Motor neuron (in vitro differentiated cells): ENCODE measurements at places on chromosomes 13 and 19. TPM values are rescaled to one million over a fixed set of nuclear protein-coding genes. Genes with fewer than 3 reads are reported as not detected.

Gene ATP4A
- 0.07 TPM in 1 of 2 replicates, not detected in the other for total RNA-seq

DNA sequence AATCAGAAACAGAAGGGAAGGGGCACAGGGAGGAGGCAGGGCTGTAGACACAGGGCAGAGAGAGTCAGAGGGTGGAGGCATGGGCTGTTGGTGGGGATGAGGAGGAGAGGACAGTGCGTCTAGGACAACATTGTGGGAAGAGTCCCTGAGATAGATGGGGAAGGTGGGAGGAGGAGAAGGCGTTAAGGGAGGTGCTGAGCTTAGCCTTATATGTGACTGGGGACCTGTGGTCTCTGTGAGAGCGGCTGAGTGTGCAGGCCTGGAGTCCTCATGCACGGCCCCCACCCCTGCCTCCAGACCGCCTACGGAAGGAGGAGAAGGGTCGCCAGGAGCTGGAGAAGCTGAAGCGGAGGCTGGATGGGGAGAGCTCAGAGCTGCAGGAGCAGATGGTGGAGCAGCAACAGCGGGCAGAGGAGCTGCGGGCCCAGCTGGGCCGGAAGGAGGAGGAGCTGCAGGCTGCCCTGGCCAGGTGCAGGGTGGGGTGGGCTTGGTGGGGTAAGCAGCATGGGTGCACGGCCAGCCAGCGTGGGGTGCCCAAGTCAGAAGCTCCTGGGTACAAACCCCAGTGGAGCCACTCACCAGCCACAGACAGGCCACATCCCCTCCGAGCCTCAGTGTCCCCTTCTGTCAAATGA, 56.8 kb downstream of the KCNC3 start:
- ATAC-seq = no peak

DNA sequence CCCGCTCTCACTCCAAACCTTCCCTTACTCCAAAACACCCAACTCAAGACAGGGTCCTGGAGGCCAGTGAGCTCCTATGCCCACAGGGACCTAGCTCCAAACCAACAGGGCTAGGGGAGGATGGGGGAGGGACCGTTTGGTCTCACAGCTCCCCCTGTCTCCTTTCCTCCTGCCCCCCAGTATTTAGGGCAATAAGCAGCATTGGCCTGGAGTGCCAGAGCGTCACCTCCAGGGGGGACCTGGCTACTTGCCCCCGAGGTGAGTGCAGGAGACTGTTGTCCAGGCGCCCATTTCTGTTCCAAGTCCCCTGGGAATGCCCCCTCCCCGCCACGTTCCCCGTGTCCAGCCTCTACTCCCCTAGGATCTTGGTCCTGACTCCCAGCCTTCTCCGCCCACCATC, 792 bp downstream of the RETN start:
- ATAC-seq = peak; percentile 43

GRCh38 chr13:59690857-59691500, 472.7 kb downstream of the DIAPH3 start:
- no peak for ATAC-seq

Gene BBC3
- 21.7 and 24.4 TPM in 2 replicates for total RNA-seq

DNA sequence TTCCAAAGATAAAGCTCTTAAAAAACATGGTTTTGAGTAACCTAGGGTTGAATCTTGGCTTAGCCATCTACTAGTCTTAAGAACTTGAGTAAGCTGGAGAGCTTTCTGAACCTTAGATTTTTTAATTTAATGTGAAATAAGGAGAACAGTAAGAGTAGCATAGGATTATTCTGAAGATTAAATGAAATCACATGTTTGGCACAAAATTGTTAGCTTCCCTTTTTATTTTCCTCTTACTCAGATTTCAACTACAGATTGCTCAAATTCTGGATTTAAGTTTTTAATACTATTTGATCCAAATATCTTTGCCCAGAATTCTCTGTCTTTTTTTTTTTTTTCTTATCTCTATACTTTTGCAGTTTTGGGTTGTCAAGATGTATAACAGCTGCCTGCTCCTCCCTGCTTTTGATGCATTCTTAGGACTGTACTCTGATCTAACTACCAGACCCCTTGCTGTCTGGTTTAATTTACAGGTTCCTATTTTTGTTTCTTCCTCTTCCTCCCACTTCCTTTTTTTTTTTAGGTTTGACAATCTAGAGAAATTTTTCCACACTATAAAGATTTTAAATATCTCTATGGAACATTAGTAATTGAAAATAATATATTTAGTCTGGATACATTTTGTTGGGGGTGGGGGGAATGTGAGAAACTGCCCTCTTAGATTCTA, 12.3 kb downstream of the POMP start:
- ATAC-seq = no peak

- ATAC-seq = no peak
These were observed 152.7 kb upstream of the SERP2 start for GRCh38 chr13:44220948-44221347.

- no peak for ATAC-seq
These were observed 3.2 kb downstream of the TMIGD2 start for GRCh38 chr19:4298810-4299550.

- ATAC-seq = peak; percentile 73
These were observed 21.3 kb downstream of the HCN2 start for GRCh38 chr19:610801-611480.

Gene PCP2
- 0.32 and 0.57 TPM in 2 replicates for total RNA-seq

DNA sequence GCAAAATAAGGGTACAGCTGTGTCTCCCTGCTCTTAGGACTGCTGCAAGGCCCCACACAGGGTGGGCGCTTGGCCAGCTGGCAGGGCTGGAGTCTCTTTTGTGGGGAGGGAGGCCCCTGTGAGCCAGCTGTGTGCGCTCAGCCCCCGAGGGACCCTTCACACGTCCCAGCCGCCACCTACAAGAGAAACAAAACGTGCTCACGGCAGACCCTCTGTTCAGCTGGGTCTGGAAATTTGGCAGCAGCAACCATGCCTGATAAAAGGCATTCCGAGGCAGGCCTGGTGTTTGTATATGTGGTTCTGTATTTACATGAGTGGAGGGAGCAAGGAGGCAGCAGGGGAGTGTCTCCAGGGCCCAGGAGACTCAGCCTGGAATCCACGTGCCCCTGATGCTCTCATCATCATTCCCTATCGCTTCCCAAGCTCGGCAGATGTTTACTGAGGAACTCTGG, 49.7 kb downstream of the CRTC1 start:
- ATAC-seq = peak; percentile 42

Gene ATP1A3
- total RNA-seq = 3.2 and 4.6 TPM in 2 replicates

Gene INTS6
- total RNA-seq = 68.5 and 76.7 TPM in 2 replicates

Gene KIR2DL4
- total RNA-seq = not detected in 2 replicates

DNA sequence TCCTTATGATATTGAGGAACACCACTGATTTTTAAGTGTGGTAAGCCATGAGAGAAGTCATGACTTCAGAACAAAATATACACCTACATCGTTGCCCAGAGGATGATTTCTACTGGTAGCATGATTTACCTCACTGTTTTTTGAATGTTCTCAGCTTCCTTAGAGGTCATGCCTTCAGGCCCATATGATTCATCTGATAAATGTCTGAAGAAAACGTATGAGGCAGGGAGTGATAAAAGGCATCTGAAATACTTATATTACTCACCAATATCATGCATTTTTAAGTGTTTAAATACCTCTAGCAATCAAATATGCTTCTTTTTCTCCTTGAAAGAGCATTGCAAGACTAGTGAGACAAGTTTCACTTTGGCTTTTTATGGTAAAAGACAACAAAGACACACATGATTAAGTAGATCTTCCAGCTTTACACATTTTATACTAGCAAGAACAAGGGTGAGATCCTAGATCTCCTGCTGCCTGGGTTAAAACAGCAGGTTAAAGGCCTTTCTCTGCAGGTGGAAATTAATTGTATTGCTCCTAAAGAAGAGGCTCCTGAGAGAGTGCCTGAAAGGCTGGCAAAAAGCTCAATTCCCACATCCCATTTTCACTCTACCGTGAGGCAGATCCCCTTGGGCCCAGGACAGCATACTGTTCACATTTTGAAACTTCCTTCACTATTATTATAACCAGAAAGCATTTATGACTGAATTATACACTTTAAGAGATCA, 432.4 kb downstream of the SLITRK1 start:
- ATAC-seq = peak; percentile 72

- peak; percentile 100 for ATAC-seq
These were observed 44.1 kb upstream of the RANBP3 start for GRCh38 chr19:6021878-6022569.

DNA sequence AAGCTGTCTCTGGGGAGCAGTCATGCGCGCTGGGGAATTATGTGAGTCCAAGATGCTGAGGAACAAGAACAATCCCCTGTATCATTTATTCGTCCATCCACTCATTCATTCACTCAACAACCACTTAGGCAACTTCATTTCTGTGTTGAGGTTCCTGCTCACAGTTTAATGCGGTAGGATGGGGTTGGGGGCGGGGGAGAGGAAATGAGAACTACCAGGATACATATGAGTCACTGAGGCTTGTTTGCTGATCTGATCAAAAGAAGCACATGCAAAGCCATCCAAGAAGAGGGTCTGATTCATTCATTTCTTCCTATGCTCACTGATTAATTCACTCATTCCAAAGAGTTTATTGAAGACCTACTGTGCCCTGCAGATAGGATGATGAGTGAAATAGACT, 20.9 kb downstream of the ZNF536 start:
- ATAC-seq = no peak

- peak; percentile 82 for ATAC-seq
These were observed 64.7 kb upstream of the STARD13 start for GRCh38 chr13:33349986-33350826.

- ATAC-seq = no peak
These were observed 5.9 kb downstream of the ZNF256 start for GRCh38 chr19:57941593-57941992.

GRCh38 chr19:39152066-39152465, 26.5 kb downstream of the PAK4 start:
- ATAC-seq = no peak

DNA sequence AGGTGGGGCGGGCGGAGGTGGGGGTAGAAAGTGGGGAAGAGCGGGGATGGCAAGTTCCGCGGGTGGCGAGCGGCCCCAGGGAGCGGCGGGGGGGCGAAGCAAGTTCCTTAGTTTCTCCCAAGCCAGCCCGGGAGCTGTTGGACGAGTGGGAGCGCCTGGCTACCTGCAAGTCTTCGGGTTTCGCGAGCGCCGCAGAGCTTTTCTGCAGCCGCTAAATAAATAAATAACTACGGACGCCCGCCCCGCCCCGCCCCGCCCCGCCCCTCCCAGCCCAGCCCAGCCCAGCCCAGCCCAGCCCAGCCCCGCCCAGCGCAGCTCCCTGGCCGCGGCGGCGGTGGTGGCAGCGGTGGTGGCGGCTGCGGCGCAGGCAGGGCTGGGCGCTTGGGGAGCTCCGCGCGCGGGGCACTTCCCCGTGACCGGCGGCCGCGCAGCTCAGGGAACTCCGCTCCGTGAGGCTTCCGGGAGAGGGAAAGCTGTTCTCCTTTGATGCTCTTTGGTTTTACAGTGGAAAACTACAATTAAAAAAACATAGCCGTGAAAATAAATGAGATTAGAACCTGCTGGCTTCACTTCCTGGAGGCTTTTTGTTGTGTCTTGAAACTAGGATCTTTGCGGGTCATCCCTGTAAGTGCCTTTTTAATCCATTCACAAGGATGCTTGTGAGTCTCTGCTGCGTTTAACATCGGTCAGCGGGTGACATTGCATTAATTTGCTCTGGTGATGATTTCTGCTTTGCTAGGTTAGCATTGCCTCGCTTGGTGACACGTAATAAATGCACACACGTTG, at the start of gene UBE2L5:
Gene UBE2L5, plus strand, starts transcription at position 440 of the 786 bp plus-strand sequence. CDS start 5,498 bp downstream, outside the sequence.
- peak; percentile 96 for ATAC-seq

- no peak for ATAC-seq
These were observed 23.7 kb downstream of the NOSIP start for GRCh38 chr19:49556412-49557398.

- no peak for ATAC-seq
These were observed 2.9 kb upstream of the CADM4 start for GRCh38 chr19:43642531-43642930.

Gene IGSF23
- total RNA-seq = not detected in 2 replicates

- no peak for ATAC-seq
These were observed 2.3 kb upstream of the NBEA start for GRCh38 chr13:34939771-34940170.

- no peak for ATAC-seq
These were observed 123.0 kb downstream of the SLC7A1 start for GRCh38 chr13:29472332-29472961.

Gene SIPA1L3
- 11.0 and 16.3 TPM in 2 replicates for total RNA-seq
